ENCODE measurements at places on chromosomes 7 and 10. TPM values are rescaled to one million over a fixed set of nuclear protein-coding genes. Genes with fewer than 3 reads are reported as not detected.

GRCh38 chr10:95513941-95514392 lies 47.2 kb downstream of the SORBS1 start:
- DNase-seq, result no peak

GRCh38 chr7:17090751-17091150 lies 207.7 kb upstream of the AHR start:
- no peak for DNase-seq

GRCh38 chr7:153948060-153948459 lies 104.1 kb upstream of the DPP6 start:
- DNase-seq, result no peak

- no peak for DNase-seq
Observed at GRCh38 chr7:111650456-111650999, 88.2 kb upstream of the IMMP2L start.

GRCh38 chr7:80772347-80772993 lies 134.0 kb downstream of the CD36 start:
- no peak for DNase-seq

GRCh38 chr7:115274-115911 lies 77.0 kb upstream of the FAM20C start:
- DNase-seq, result no peak

DNA sequence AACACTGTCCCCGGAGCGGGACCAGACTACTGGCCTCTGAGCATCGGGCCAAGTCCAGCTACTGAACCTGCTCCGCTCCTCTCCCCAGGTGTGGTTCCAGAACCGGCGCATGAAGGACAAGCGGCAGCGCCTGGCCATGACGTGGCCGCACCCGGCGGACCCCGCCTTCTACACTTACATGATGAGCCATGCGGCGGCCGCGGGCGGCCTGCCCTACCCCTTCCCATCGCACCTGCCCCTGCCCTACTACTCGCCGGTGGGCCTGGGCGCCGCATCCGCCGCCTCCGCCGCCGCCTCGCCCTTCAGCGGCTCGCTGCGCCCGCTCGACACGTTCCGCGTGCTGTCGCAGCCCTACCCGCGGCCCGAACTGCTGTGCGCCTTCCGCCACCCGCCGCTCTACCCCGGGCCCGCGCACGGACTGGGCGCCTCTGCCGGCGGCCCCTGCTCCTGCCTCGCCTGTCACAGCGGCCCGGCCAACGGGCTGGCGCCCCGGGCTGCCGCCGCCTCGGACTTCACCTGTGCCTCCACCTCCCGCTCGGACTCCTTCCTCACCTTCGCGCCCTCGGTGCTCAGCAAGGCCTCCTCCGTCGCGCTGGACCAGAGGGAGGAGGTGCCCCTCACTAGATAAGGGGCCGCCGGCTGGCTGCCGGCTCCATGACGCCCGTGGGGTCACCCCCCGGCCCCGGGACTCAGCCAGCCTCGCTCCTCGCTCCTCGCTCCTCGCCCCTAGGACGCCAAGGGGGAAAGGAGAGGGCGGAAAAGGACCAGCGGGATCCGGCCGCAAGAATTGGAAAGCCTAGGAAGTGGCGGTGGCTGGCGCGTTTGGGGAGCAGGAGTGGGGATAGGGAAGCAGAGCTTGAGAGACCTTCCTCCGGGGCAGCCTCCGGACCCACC lies 3.4 kb downstream of the EVX1 start:
- DNase-seq, result no peak

The WASL gene
- 24.7 TPM for total RNA-seq

The TAS2R41 gene
- not detected for total RNA-seq

The MYH16 gene
- total RNA-seq, result not detected

The SVOPL gene
- total RNA-seq, result not detected

The GPER1 gene
- total RNA-seq, result 6.7 TPM

The NDUFB2 gene
- 535 TPM for total RNA-seq

The XRCC2 gene
- 0.69 TPM for total RNA-seq
